A673 (cell line): ENCODE measurements at places on chromosomes 5 and 9. TPM values are rescaled to one million over a fixed set of nuclear protein-coding genes. Genes with fewer than 3 reads are reported as not detected.

DNA sequence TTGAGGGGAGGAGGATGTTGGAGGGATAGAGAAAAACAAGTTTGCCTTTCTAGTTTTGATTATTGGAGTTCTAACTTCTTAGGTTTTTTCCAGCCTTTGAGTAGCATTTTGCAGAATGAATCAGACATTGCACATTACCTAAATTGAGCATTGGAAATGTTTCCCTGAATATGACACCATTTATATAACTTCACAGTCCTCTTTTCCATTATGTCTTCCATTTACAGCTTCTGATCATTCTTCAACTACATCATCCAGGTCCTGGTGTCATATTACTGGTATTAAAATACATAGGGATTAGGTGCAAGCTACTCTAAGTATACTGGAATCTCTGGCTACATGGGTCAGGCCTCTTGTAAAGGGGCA, 286.1 kb downstream of the ARHGAP26 start:
- H3K4me3 ChIP-seq = no peak overlapping the region
- no peaks in the 10 kb centered on the region for H3K36me3 ChIP-seq
- DNase-seq = no peak
- no peaks in the 10 kb centered on the region for H3K27me3 ChIP-seq
- peaks cover 47% of the 10 kb centered on the region for H3K4me1 ChIP-seq

ARID3C gene
- not detected in 2 replicates for total RNA-seq

PRUNE2 gene
- not detected in 2 replicates for total RNA-seq

GRCh38 chr5:28809811-28810750, 1771.7 kb upstream of the CDH9 start:
- no peaks in the 10 kb centered on the region for H3K27me3 ChIP-seq
- no peak overlapping the region for H3K4me3 ChIP-seq
- H3K4me1 ChIP-seq = no peaks in the 10 kb centered on the region
- no peak for DNase-seq

- no peak for DNase-seq
- no peaks in the 10 kb centered on the region for H3K4me1 ChIP-seq
- H3K4me3 ChIP-seq = no peak overlapping the region
- no peaks in the 10 kb centered on the region for H3K27me3 ChIP-seq
- H3K27ac ChIP-seq = no peak overlapping the region
- peaks cover 8% of the 10 kb centered on the region for H3K36me3 ChIP-seq
These were observed 115.6 kb downstream of the GPR21 start for GRCh38 chr9:123149067-123149466.

INSL4 gene
- not detected in 2 replicates for total RNA-seq

DNA sequence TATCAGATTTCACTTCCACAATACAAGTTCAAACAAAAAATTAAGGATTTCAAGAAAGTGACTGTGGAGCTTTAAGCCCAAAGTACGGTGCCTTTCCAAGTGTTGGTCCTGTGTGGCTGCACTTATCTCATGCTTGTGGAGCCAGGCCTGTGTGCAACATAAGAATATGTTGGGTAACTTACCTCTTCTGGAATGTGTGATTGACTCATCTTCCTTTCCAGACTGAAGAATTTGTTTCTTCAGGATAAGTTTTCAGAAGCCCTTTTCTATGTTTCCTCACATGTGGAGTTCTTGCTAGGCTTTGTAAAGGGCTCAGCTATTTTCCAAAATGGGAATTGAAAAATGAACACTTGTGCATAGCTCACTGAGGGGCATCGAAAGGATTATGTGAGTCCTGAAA, 485.1 kb upstream of the PAPPA start:
- DNase-seq = no peak
- H3K27me3 ChIP-seq = no peaks in the 10 kb centered on the region
- no peak overlapping the region for H3K27ac ChIP-seq
- peaks cover 24% of the 10 kb centered on the region for H3K4me1 ChIP-seq
- H3K4me3 ChIP-seq = no peak overlapping the region
